ENCODE measurements at places on chromosomes 2 and 18.
A peak's percentile ranks its signal among the peaks of the same experiment; 100 is the strongest.

GRCh38 chr2:98932164-98932563 lies 3.9 kb downstream of the CRACDL start:
- no peak for DNase-seq

GRCh38 chr2:24409700-24410556 lies 49.6 kb upstream of the ITSN2 start:
- DNase-seq, result peak; percentile 28

DNA sequence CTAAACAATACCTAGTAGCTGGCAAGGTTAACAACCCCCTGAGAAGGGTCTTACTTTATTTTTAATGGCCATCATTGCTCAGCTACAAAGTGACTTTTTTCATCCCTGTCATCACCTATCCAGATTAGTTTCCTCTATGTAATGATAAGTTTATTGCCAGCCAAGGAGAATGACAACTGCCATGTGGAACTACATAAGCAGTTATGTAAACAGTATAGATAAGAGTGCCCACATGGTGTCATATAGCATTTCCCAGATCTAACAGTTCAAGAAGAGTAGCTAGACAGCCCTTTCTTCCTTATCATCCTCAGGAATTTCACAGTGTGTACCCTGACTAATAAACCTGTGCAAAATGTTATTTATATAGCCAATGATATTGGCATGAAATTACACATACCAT lies 240.2 kb upstream of the PIK3C3 start:
- no peak for DNase-seq

GRCh38 chr18:7808992-7809391 lies 241.9 kb downstream of the PTPRM start:
- no peak for DNase-seq

- DNase-seq, result no peak
These were observed 295.1 kb downstream of the GALR1 start for GRCh38 chr18:77544792-77545191.

DNA sequence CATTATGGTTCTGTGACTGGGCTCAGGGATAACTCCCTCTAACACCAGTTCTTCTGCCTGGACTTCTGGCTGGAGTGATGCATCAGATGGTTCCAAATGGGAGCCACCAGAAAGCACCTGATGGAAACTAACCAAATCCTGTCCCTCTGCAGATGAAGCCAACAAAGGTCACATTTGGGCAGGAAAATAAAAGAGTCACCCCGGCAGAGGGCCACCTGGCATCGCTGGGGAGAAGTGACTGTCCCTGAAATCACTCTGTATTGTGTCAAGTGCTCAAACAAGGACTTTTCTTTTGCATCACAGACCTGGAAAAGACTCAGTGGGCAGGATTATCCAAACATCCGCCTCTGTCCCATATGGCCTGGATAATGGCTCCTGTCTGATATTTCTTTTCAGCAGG lies 47.5 kb downstream of the DNER start:
- no peak for DNase-seq

DNA sequence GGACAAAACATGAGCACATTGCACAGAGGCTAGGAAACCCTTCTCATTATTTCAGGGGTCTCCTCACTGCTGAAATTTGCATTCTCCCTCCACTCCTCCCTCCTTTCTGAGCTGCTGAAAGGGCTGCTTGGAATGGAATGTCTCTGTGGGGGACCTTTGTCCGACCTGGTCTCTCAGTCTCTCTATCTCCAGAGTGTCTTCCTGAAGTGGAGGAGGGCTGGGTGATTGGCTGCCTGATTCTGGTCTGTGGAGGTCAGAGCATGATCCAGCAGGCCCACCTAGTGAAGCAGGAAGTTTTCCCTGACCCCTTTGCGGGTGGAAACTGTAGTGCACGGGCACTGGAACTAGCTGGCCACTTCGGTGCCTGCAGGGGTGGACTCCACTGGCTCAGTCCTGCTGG lies 560.5 kb upstream of the HS6ST1 start:
- DNase-seq, result no peak

- DNase-seq, result no peak
These were observed 18.7 kb upstream of the LMAN1 start for GRCh38 chr18:59377613-59378337.

DNA sequence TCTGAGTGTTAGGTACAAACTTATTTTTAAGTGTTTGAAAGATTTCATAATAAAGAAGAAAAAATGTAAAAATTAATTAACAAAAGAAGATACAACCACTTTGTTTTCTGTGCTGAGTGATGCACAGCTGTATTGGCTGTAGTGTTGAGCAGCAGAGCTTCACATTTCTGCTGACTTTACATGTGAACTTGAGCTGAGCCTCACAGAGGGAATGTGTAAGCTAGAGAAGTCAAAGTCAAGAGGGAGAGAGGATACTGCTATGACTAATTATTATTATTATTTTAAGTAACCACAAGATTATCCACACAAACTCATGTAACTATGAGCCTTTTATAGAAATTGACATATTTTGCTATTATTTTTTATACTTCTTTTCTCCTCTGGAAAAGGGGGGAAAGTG lies 159.1 kb upstream of the ZSWIM2 start:
- peak; percentile 64 for DNase-seq

- no peak for DNase-seq
These were observed 721.4 kb upstream of the CNTNAP5 start for GRCh38 chr2:123303731-123304130.

GRCh38 chr2:152566728-152567069 lies 150.6 kb downstream of the PRPF40A start:
- no peak for DNase-seq

GRCh38 chr2:149729586-149729985 lies 142.0 kb upstream of the MMADHC start:
- DNase-seq, result no peak

GRCh38 chr18:46343931-46344372 lies 239.8 kb downstream of the HAUS1 start:
- no peak for DNase-seq

DNA sequence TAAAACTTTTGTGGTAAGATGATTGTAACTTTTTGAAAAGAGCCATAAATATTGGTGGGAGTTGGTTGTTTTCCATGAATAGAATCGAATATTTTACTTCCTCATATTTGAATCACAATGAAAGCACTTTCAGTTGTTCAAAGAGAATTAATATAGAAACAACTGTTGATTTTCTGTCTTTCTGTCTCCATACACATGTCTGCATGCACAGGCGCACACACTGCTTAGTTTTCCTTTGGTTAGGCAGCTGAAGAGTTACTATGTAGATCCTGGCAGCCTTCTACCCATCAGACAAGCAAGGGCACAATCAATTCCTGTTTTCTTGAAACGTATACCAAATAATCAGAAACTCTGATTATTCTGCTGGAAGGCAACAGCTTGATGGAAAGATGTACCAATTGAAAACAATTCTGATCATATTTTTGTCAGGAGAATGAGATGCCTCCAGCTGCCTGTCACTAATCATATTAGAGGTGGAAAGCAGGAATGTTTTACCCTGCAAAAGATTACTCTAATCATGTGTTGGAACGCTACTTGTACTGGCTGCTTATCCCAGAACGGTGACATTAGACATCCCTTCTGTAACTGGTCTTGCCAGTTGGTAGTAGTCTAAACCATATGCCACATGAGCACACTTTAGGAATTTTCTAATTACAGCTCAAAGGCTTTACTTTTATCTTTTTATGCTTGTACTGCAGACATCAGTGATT lies 24.0 kb downstream of the SPATS2L start:
- DNase-seq, result no peak

GRCh38 chr2:237752761-237753165 lies 45.8 kb upstream of the RBM44 start:
- no peak for DNase-seq

DNA sequence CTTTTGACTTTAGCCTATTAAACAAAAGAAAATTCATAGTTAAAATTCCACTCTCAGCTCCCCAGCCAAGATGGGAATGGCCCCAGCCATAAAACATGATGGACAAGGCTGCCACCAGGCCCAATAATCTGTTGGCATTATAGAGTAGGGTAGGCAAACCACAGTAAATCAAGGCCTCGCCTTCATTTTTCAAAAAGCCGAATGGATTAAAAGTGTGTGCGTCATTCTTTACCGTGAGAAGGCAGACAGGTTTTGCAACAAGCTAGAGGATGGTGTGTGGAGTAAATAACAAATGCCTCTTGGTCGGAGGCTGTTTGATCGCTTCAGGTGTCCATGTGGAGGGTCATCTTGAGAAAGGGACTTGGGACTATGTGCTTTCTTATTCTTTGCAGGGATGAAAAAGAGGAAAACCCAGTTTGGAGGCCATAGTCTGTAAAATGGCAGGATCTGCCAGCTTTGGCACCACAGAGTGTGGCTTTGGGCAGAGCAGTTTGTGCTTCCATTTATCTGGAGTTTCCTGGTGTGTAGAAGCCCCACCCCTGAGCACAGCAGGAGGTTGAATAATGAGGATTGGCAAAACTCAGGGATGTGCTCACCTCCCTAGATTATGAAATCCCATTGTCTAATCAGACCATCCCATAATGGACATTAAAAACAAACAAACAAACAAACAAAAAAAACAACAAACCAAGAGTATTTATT lies 57.1 kb upstream of the ITGB6 start:
- DNase-seq, result no peak

- DNase-seq, result no peak
These were observed 6.2 kb downstream of the DBI start for GRCh38 chr2:119372778-119373568.

- DNase-seq, result no peak
These were observed 280.1 kb downstream of the NEDD4L start for GRCh38 chr18:58323866-58324762.

- DNase-seq, result no peak
These were observed 454.6 kb upstream of the TRIB2 start for GRCh38 chr2:12261986-12262680.

- DNase-seq, result no peak
These were observed 124.5 kb downstream of the MIB1 start for GRCh38 chr18:21865043-21865442.

DNA sequence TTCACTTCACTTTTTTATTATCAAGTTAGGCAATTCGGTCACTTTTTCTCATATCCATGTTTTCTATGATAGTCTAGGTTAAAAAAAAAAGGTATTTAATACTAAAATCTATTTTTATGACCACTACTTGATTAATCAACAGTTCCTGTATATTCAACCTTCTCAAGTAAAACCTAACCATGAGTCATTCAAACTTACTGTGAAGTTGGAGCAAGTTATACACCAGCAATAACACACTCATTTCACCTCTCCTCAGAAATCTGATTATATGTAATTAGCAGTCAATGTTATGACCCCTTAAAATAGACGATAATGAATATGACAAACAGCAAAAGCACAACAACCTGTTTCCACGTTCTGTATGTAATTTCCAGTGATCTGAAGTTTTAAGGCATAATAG lies 35.0 kb upstream of the ADAM17 start:
- no peak for DNase-seq

DNA sequence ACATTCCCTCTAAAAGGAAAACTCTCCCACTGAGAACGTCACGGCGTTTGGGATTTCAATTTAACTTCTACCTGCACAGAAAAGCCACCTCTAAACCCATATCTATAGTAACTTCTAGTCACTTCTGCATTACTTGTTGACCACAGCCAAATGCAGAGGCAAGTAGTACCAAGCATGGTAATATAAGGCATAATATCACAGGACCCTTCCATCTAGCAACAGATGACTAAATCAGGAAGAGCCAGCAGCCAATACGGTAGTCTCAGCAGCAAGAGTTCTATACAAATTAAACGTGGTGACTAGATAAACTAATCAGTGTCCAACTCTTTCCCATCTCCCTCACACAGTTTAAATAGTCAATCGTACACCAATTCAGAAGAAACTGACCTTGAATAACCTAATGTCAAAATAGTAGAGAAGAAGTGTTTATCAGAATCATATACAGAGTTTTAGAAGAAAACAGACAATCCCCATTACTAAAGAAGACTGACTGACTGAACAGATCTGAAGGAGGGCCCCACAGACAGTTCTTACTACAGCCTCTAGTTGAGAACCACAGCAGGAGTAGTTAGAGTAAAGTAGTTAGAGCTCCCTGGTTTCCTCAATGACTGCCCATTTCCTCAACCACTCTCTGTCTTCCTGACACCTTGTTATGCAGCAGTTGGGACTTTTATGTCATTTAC lies 30.0 kb downstream of the MEMO1 start:
- no peak for DNase-seq

DNA sequence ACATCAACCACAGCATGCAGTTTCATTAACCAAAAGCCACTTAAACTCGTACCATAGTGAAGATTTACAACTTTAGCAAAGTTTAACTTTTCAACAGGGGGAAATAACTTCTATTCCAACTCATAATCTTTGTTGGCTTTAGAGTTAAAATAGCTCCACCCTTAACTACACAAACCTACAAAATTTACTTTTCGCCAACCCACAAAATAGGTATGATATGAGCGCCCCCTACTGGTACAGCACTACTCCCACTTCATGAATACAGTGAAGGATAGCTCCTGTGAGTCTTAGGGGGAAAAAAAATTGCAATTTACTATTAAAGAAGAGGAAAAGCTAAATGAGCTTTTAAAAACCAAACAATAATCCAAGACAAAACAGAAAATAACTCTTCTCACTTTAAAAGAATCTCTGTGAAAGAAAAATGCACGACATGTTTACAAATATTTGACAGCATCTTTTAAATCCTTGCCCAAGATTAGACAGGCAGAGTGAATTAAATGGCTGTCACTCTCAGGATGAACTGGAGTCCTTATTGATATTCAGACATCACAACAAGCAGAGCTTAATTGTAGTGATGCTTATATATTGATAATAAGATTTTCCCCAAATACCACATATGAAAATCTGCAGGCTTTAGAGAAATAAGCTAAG lies 32.2 kb downstream of the TMEFF2 start:
- DNase-seq, result no peak

DNA sequence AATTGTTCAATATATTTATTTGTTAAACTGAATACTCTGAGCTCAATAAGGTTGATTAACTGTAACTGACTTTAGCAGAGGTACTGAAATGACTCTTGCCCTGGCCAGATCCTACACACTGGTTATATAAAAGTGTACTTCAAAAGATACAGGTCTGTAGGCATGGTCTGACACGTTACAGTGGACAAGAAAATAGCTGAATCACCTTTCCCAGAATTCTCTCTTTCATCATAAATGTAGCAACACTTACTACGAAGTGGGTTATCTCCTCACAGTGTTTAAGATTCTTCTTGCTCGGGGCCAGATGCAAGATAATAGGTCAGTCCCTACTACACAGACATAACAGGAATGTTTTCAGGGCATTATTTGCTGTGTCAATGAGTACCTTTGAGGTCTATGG lies 107.0 kb upstream of the ZC3H15 start:
- no peak for DNase-seq

- no peak for DNase-seq
These were observed 87.5 kb downstream of the TFCP2L1 start for GRCh38 chr2:121197369-121198091.

DNA sequence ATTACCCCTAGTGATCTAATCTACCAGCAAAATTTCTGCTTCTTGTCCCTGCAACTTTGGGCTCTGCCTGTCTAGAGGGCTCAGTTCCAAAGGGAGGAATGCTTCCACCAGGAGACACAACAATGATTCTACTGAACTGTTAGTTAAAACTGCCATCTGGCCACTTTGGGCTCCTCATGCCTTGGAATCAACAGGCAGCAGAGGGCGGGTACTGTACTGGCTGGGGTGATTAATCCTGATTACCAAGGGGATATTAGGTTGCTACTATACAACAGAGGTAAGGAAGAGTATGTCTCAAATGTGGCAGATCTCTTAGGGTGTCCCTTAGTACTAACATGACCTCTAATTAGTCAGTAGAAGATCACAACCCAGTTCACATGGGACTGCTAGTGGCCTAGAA lies 21.4 kb downstream of the HADHA start:
- DNase-seq, result no peak

Data from non-pigmented ciliary epithelial cell (primary cell).